ENCODE measurements at places on chromosomes 16 and 17. TPM values are rescaled to one million over a fixed set of nuclear protein-coding genes. Genes with fewer than 3 reads are reported as not detected.

The SLC16A5 gene
- total RNA-seq = 0.10 TPM

The HS3ST3A1 gene
- 139 TPM for total RNA-seq

The CCL14 gene
- total RNA-seq = not detected

The ZDHHC1 gene
- 18.2 TPM for total RNA-seq

The TBKBP1 gene
- total RNA-seq = 5.5 TPM

The SLFN12L gene
- total RNA-seq = not detected

The ABCA6 gene
- total RNA-seq = not detected

The SOX15 gene
- total RNA-seq = 2.0 TPM

The TRIM65 gene
- total RNA-seq = 41.4 TPM

The ANKFN1 gene
- total RNA-seq = not detected

The CHRNE gene
- total RNA-seq = not detected

The SPATA32 gene
- total RNA-seq = not detected

The TAT gene
- not detected for total RNA-seq

The GPR142 gene
- total RNA-seq = not detected

The KRTAP4-1 gene
- total RNA-seq = 0.26 TPM

The WWP2 gene
- 23.2 TPM for total RNA-seq

The KRTAP2-1 gene
- not detected for total RNA-seq

The RFFL gene
- total RNA-seq = 12.5 TPM

The KIF19 gene
- total RNA-seq = not detected

The ANKRD40CL gene
- not detected for total RNA-seq

The KRTAP4-6 gene
- total RNA-seq = not detected

The CACNG1 gene
- not detected for total RNA-seq

The CLEC18C gene
- total RNA-seq = 3.6 TPM

The KRTAP1-1 gene
- total RNA-seq = not detected

The CHAD gene
- not detected for total RNA-seq

The DNAI2 gene
- total RNA-seq = not detected

The MPP3 gene
- total RNA-seq = 19.1 TPM

The DHRS7C gene
- total RNA-seq = not detected

The TOM1L1 gene
- total RNA-seq = 54.9 TPM

The NPIPA7 gene
- total RNA-seq = 7.0 TPM

The CD300A gene
- not detected for total RNA-seq

The ICAM2 gene
- total RNA-seq = 0.17 TPM

The TMEM114 gene
- not detected for total RNA-seq
